ENCODE measurements at places on chromosomes 11 and 22.

DNA sequence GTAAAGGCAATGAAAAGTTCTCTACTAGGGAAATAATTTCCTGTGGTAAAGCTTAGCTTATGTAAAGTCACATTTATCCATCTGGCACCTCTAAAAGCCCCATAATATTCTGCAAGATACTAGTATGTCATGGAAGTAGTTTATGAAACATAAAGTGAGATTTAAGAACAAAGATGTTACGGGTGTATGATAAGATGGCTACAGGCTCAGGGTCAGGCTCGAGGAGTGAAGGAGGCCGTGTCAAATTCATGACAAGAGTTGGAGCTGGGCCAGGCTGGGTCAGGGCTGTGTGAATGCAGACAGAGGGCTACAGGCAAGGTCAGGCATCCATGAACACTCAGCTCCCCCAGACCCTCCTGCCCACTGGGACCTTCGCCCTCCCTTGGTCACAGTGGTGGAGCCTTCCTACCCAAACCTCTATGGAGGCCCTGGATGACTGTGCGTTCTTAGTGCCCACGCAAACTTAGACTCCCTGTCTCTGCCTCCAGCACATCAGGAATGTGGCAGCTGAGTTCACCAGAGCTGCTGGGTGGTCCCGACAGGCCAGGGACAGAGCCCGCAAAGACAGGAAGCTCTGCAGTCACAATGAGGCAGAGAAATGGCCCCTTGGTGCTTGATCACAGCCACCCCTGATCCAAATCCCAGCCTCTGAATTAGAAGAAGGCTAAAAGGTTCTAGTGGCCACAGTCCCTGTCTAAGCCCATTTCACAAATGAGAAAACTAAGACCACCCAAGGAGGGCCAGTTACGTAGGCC lies 14.8 kb downstream of the IGLL5 start:
- no peak for DNase-seq

GRCh38 chr22:19285831-19286230 lies 5.7 kb downstream of the CLTCL1 start:
- no peak for DNase-seq

- DNase-seq: peak; percentile 63
These were observed 8.6 kb upstream of the APOBEC3B start for GRCh38 chr22:38973289-38974169.

DNA sequence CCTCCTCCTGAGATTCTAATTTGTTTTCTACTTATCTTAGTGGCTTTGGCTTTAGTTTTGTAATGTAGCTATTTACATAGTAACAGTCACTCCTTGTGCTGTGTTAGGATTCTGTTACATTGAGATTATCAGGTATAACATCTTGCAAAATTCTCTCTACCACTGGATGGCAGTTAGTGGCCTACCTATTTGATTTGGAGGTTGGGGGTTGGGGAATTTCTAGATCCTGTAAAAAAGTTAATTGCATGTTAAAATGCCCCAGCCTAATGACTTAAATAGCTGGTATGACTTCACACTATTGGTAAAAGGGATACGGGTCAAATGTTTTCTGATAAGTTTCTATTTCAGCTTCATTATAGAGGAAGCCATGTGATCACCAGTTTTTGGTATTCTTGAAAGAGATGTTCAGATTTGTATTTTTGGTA lies 2.8 kb downstream of the GRK3 start:
- DNase-seq: peak; percentile 29

DNA sequence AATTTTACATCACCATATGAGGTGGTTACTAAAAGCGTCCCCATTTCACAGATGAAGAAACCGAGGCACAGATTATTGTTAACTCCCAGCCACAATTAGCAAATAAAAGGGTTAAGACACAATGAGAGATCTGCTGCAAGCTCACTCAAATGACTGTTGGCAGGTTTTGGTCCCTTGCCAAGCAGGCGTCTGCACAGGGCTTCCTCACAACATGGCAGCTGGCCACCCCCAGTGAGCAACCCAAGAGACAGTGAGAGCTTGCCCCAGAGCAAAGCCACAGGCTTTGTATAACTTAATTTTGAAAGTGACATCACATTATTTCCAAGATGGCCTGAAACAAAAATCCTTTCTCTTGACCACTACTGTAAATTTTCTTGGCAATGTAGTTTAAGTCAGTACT lies 217.6 kb downstream of the NTM start:
- no peak for DNase-seq

- DNase-seq: no peak
These were observed 308.9 kb upstream of the ANO3 start for GRCh38 chr11:26023057-26023456.

GRCh38 chr11:44775366-44775984 lies 48.7 kb downstream of the TSPAN18 start:
- peak; percentile 35 for DNase-seq

DNA sequence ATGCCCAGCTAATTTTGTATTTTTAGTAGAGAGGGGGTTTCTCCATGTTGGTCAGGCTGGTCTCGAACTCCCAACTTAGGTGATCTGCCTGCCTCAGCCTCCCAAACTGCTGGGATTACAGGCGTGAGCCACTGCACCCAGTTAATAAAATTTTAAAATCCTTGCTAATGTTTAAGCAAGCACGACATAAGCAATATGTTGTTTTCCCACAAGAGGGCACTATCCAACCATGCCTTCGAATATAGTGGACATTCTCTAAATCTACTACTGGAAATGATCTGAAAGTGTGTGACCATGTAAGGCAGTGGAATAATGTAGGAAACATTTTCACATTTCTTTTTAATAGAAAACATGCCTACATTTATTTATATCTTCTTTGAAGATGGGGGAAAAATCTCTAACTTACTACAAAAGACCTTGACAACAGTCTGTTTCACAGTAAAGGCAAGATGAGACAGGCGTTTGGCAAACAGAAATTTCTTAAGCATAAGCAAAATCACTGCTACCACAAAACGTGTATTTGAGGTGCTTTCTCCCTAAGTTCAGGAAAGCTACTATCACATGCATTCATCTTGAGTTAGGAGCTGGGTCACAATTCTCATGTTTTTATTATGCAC lies 38.2 kb downstream of the PITPNB start:
- DNase-seq: peak; percentile 29

DNA sequence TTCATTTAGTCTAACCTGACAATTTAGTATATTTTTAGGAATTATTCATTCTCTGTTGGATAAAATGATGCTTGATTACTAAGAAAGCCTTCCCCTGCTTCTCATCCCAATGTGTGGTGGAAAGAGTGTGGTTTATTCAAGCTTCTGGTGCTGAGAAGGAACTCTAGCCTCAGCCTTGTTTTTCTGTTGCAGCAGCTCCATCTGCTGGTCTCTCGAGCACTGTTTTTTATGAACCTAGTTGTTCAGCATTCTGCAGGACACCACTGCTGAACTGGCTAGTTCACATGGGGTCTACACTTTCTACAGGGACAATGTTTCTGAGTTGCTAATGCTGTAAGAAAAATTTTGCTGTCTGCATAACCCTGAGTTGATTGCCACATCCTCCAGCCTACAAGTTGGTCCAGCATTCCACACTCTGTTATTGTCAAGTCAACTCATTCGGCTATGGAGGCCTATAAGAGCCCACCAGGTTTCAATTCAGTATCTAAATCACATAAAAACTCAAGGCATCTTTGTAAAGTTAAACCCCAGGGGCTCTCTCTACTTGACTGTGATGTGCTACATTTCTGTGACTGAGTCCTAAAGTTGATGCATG lies 14.3 kb downstream of the OR2AG2 start:
- peak; percentile 37 for DNase-seq

DNA sequence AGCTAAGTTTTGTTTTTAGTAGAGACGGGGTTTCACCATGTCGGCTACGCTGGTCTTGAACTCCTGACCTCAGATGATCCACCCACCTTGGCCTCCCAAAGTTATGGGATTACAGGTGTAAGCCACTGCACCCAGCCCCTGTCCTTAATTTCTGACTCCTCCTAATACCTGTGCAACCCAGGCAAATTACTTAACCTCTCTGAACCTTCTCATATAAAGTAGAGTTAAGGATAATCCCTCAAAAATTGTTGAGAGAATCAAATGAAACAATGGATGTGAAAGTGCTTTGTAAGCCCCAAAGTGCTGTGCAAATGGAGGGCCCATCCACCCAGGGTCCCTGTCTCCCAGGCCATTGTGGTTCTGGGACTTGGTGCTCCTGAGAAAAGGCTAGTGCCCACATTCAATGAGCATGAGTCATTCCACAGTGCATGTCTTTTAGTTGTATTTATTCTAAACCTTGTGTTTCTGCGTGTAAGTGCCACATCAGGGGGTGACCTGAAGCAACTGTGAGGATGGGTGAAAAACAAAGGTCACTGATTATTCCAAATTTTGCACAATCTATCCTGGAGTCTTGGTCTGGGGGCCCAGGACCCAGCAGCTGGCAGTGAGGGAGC lies 61.4 kb upstream of the PTPRJ start:
- no peak for DNase-seq

DNA sequence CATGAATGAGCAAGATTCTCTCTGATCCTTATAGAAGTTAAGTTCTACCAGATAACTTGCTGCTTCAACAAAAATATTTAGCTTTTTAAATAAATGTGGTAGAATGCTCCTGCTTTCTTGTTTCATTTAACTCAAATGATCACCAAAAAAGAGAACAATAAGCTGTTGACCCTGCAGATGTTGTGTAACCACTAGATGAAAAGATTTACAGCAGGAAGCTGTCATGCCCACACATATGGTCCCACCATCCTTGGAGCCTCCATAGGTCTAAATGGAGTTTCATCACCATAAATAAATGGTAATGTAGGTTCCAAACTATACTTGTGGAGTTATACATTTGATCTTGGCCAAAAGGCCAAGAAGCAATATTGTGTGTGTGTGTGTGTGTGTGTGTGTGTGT lies 118.8 kb downstream of the RRAS2 start:
- peak; percentile 26 for DNase-seq

- no peak for DNase-seq
These were observed 6.5 kb downstream of the KCNQ1 start for GRCh38 chr11:2451336-2451735.

- peak; percentile 35 for DNase-seq
These were observed 59.8 kb downstream of the TMEM135 start for GRCh38 chr11:87097582-87097981.

DNA sequence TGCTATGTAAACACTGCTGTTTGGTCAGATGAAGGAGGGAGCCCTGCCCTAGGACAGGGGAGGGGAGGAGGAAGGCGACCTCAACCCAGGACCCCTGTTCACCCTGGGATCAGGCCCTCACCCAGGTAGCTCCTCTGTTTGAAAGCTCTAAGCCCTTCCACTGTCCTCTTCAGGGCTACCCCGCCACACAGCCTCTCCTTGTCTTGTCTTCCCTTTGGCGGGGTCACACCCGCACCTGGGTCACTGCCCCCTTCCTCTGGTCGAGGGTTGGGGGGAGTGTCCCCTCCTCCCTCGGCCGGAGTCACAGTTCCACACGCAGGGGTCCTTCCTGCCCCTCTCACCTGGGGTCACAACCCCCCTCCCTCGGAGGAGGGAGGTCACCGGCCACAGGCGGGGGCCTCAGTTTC lies 463 bp upstream of the PTPMT1 start:
- no peak for DNase-seq

GRCh38 chr22:39266398-39267030 lies 21.7 kb upstream of the PDGFB start:
- peak; percentile 98 for DNase-seq

DNA sequence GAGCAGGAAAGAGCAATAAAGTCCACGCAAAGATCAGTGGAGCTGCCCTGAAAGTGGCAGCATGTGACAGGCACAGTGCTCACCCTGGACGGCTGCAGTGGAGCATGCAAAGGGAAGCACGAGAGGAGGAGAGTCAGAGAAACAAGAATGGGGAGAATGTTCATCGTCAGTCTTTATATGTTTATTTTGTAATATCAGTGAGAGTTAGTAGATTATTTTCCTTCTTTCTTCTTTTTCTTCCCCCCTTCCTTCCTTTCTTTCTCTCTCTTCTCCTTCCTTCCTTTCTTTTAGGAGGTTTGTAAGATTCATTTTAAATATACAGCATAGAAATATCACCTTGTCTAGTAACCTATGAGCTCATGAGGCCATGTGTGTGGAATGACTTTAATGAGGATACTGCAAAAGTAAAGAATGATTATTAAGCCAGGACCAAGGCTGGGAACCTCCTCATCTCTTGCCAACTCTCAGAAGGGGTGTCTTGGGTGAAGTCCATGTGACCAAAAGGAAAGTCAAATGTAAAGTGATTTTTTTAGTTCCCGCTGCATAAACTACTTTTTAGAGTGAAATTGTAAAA lies 321.1 kb downstream of the AASDHPPT start:
- DNase-seq: no peak

DNA sequence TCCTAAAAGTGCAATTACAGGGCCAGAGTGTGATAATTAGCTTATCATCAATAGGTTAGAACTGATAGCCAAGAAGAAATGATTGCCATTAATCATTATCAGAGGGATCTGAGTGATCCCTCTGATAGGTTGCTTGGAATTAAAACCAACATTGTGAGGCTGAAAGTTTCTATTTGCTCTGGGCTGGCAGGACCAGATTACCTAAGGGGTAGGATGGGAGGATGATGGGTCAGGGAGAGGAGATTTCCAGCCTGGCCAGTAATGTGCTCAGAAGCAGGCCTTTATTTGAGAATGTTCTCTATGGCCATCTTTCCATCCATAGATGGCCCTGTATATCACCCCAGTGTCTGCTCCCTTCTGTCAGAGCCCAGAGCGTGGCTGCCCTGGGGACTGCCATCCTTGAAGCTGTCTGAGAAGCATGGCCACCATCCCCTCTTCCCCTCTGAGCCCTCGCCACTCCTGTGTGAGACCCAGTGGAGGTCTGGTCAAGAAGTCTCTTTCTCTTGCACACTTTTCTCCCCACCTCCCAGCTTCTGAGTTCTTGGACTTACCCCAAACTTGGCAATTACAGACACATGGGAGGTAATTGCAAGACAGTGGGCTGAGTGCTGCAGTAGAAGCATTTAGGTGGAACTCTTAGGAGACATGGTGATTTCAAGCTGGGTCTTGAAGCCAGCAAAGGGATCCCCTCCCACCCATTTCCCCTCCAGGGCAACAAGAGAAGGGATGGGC lies 11.7 kb downstream of the PARVA start:
- no peak for DNase-seq

GRCh38 chr22:49882519-49883293 lies 29.1 kb downstream of the ZBED4 start:
- DNase-seq: no peak

DNA sequence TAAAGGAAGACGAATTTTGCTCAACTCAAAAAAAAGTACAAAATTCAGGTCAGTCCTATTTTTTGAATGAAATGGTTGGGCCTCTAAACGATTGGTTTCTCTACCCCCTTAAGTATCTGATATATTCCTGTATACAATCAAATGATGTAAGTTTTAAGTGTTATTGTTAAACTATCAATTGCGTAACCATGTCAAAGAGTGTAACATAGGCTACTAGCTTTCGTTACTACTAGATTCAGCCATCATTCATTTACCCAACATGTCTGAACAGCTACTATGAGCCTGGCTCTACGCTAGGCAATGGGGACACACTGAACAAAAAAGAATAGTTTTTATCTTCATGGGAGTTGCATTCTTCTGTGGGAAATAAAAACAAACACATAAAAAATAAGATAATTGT lies 3.3 kb downstream of the RAB6A start:
- DNase-seq: peak; percentile 60

- DNase-seq: no peak
These were observed 81.7 kb downstream of the ARHGAP8 start for GRCh38 chr22:44834065-44834464.
